ENCODE measurements at places on chromosomes 7 and 10.
A peak's percentile ranks its signal among the peaks of the same experiment; 100 is the strongest.

GRCh38 chr7:129698516-129699418, 87.2 kb downstream of the NRF1 start:
- DNase-seq: no peak

DNA sequence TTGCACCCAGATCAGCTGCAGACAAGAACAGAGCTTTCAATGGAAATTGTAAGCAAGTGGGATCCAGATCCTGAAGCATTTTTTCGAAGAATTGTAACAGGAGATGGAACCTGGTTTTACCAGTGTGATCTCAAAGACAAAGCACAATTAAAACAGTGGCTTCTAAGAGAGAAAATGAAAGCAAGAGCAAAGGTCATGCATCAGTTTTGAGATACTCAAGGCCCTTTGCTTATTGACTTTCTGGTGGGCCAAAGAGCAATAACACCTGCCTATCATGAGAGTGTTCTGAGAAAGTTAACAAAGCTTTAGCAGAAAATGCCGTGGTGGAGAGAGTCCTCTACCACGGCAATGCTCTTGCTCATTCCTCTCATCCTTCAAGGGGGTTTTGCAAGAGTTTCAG, 194.8 kb downstream of the TMEM178B start:
- DNase-seq: no peak

GRCh38 chr7:42359946-42360345, 122.9 kb upstream of the GLI3 start:
- no peak for DNase-seq

DNA sequence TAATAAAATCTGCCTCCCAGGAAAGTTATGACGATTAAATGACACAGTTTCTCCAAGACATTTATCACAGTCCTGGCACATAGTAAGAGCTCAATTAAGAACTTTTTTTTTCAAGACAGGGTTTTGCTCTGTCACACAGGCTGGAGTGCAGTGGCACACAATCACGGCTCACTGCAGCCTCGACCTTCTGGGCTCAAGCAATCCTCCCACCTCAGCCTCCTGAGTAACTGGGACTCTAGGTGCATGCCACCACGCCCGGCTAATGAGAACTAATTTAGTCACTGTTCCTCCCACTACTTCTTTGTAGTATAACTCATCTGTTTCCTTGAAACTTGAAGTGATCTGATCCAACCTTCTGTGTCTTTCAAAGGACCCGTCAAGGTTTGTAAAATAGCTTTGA, 42.2 kb upstream of the MXI1 start:
- DNase-seq: no peak

- no peak for DNase-seq
Measured at GRCh38 chr7:42080841-42081586, 156.0 kb downstream of the GLI3 start.

DNA sequence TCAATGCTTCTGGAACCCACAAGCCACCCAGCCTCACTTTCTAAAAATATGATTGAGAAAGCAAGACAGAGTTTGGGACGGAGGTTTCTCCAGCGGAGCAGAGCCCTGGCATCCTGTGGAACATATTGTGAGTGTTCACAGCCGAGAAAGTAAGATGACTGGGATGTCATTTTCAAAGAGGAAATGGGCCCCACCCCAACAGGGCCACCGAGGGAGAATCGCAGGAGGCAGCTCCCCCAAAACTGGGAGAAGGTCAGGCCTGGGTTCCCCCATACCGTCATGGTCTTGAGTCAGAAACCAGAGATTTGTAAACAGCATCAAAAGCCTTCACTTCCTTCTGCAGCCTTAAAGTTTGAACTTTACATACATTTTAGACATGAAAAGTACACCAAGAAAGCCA, 560.0 kb downstream of the PTPRN2 start:
- peak; percentile 1 for DNase-seq

GRCh38 chr7:88669913-88670312, 89.6 kb upstream of the ZNF804B start:
- no peak for DNase-seq

GRCh38 chr7:27210441-27211083, 10.7 kb upstream of the HOXA13 start:
- DNase-seq: no peak

DNA sequence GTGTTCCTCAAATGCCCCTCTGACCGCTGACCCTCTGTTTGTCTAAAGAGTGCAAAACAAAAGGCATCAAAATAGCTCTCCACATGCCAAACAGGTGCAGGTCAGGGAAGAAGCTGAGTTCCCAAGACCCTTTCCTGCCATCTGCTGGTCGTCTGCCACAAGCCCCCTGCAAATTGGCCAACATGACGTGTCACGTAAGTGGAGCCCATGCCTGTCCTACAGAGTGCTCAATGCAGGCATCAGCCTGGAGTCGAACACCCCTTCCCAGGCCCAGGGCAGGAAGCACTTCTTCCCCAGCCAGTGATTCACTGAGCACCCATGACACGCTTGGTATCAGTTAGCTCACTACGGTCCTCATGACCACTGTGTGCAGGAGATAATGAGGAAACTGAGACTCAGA, 14.1 kb downstream of the TMEM72 start:
- no peak for DNase-seq

- DNase-seq: no peak
Measured at GRCh38 chr7:50697748-50698147, 84.9 kb downstream of the GRB10 start.

DNA sequence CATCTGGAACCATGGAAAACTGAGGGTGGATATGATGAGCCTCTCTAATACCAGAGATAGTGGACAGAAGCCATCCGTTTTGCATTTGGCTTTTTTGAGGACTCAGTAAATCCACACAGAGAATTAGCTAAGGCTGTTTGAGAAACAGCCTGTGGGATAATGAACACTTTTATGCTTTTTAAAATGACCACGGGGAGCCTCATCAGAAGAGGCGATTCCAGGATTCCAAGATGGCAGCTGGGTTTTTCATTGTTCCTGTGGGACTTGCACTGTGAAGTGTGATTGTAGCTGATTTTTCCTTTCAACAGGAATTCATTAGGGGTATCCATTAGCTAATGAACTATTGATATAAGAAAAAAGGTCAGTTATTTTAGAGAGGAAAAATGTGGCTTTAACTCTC, 353.2 kb downstream of the AUTS2 start:
- no peak for DNase-seq

DNA sequence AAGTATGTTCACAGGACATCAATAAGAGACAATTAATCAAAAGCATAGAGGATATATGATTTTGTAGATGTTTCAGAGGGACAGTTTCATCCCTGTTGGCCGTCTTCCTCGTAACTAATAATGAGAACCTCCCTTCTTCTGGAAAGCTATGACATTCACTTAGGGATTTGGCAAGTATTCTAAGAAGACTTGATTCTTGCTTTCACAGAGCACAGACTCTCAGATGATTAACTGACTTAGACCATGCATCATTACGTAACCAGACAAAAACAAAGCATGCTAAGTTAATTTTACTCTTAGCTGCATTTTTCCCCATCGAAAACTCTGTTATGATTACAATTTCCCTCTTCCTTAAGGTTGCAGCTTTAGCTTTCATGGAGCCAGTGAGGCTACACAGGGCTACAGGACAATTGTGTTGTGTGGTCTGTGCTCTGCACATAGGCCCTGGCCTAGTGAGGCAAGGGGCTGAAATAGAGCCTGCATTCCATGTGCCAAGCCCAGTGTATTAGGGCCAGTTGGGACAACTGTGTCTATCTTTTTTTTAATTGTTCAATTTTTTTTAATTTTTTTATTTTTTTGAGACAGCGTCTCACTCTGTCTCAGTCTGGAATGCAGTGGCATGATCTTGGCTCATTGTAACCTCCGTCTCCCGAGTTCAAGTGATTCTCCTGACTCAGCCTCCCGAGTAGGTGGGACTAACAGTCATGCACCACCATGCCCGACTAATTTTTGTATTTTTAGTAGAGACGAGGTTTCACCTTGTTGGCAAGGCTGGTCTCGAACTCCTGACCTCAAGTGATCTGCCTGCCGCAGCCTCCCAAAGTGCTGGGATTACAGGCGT, 105.3 kb downstream of the PLXDC2 start:
- no peak for DNase-seq

- no peak for DNase-seq
Measured at GRCh38 chr7:94368371-94368791, 26.3 kb upstream of the COL1A2 start.

DNA sequence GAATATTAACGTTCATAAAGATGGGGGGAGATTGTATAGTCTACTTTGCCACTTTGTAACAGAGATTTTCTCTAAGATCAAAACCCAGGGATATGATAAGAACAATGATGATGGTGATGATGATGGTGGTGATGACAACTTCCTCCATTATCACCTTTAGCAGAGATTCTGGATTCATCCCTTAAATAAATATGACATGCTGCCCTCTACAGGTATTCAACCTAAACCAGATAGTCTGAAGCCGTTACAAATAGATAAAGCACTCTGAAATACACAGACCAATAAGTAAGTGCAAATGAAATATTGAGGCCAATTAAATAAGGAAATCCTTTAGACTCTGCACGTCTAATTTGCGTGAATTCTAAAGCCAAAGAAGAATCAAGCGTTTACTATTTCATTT, 211.5 kb downstream of the CREB5 start:
- DNase-seq: no peak

- DNase-seq: no peak
Measured at GRCh38 chr10:62037890-62038608, 136.6 kb downstream of the ARID5B start.

- DNase-seq: no peak
Measured at GRCh38 chr10:96701265-96701664, 19.0 kb downstream of the PIK3AP1 start.

- peak; percentile 38 for DNase-seq
Measured at GRCh38 chr10:86439544-86439943, 72.9 kb upstream of the GRID1 start.

- peak; percentile 68 for DNase-seq
Measured at GRCh38 chr10:34547291-34547690, 267.8 kb downstream of the PARD3 start.

- DNase-seq: no peak
Measured at GRCh38 chr7:148523550-148523949, 67.0 kb upstream of the C7orf33 start.

- no peak for DNase-seq
Measured at GRCh38 chr7:54877683-54878082, 118.7 kb upstream of the SEC61G start.

- DNase-seq: no peak
Measured at GRCh38 chr10:101182936-101183335, 46.3 kb downstream of the LBX1 start.

GRCh38 chr10:31668326-31668725, 260.3 kb downstream of the ARHGAP12 start:
- DNase-seq: no peak

- DNase-seq: peak; percentile 63
Measured at GRCh38 chr7:116271963-116272886, 61.9 kb downstream of the TES start.

DNA sequence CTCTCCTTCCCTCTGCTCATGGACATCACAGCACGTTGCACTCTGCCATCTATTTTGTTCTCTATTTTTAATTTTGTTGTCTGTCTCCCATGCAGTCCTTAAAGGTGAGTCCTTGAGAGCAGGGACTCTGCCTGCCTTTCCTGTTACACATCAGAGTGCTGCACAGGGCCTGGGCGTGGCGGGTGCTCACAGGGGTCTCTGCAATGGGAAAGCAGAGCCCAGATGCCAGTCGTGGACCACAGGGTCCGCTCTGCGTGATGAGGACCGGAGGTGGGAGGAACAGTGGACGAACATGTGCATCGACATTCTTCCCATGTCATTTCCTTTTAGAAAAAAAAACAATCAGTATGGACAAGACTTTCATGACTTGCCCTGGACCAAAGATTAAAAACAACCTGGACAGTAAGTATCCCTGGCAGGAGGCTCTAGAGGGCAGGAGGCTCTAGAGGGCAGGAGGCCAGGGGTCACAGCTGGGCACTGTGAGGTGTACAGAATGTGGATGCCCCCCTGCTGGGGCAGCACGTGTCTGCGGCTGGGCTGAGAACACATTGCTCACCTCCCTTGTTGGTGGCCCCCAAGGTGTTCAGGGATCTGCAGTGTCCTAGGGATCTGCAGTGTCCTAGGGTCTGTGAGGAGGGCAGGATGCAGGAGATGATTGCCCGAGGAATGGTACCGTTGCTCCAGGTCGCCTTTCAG, 29.6 kb upstream of the ZNF488 start:
- peak; percentile 69 for DNase-seq

DNA sequence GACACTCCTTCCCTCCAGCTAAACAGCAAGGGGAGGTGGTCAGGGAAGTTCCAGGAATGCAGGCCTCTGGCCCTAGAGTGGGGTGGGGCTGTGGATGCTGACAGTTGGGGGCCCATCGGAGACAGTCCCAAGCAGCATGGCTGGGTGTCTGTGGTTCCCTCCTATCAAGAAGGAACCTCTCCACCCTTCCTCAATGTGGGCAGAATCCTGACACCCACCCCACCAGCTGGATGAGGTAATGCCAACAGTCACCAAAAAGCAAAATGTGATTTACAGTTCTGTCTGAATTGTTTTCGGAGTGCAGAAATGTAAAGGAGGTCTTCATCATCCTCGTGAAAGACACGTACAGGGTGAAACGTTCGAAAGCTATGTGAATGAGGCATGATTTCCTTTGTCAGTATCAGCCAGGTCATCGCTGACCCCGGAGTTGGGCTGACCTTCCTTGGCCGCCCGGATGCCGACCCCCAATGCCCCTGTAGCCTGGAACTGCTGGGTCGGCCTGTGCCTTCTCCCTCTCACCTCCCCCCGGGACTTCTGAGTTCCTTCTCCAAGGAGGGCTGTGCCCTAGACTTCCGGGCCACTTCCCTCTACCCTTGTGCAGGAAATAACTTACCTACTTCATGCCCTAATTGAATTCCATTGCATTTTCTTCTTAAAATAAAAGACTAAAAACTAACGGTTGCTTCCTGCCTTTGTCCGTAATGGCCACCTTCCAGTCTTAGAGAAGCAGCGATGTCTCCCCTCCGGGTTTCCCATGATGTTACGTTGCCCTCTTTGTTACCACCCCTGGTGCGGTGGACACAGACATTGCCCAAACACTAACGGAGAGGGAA, 24.5 kb downstream of the FOXK1 start:
- DNase-seq: no peak

- peak; percentile 78 for DNase-seq
Measured at GRCh38 chr10:23314835-23315239, 29.8 kb downstream of the C10orf67 start.

DNA sequence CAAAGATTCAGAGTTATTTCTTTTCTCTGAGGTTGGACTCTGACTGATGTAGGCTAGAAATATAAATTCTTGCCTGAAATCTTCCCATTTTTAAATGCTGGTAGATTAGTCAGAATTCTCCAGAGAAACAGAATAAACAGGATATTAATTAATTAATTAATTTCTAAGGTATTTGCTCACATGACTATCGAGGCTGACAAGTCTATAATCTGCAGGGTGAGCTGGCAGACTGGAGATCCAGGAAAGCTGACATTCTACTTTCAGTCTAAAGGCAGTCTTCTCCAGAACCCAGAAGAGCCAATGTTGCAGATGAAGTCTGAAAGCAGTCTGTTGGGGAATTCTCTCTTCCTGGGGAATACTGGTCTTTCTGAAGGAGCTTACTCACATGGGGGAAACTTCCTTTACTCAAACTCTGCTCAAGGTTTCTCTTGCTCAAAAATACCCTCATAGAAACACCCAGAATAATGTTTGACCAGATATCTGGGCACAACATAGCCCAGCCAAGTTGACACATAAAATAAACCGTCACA, 189.7 kb downstream of the KIF20B start:
- no peak for DNase-seq

- peak; percentile 78 for DNase-seq
Measured at GRCh38 chr7:25456467-25457171, 228.3 kb upstream of the NPVF start.
